ENCODE measurements at places on chromosomes 3 and 15.

- DNase-seq = no peak
These were observed 58.9 kb upstream of the GOLGA8J start for GRCh38 chr15:30023798-30024295.

GRCh38 chr3:126376444-126376843 lies 18.3 kb upstream of the CFAP100 start:
- DNase-seq = no peak

DNA sequence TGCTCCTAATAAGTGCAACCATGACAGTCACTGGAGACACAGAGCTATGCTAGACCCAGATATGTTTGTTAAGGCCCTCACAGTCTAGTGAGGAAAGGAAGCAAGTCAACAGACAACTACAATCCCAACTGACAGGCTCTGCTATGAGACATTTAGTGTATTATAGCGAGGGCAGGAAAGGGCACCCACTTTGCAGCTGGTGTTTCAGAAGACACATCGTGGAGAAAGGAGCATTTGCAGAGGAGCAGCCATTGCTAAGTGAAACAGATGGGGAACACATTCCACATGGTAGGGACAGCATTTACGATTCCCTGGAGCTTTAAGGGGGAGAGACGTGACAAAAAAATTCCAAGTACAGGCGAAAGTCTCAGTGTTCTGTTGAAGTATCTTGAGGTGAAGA lies 685.6 kb downstream of the AGBL1 start:
- no peak for DNase-seq

GRCh38 chr3:169146179-169146665 lies 517.3 kb downstream of the MECOM start:
- no peak for DNase-seq

DNA sequence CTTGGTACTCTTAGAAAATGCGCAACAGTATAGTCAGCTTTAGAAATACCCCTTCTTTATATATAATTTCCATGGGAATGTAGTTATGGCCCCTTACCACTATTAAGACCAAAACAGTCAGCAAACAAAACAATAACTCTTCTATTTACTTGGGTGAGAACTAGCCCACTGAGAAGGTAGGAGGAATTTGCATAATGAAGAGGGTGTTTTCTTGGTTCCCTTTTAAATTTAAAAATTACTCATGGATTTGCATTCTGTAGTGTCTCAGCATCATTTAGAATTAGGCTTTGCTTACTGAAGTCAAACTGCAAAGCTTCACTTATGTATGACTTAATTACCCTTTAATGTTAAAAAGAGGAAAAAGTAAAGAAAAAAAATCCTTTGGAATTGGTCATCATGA lies 350.8 kb downstream of the PTPRG start:
- DNase-seq = no peak

- DNase-seq = peak; percentile 63
These were observed 11.3 kb upstream of the C3orf52 start for GRCh38 chr3:112074616-112075497.

DNA sequence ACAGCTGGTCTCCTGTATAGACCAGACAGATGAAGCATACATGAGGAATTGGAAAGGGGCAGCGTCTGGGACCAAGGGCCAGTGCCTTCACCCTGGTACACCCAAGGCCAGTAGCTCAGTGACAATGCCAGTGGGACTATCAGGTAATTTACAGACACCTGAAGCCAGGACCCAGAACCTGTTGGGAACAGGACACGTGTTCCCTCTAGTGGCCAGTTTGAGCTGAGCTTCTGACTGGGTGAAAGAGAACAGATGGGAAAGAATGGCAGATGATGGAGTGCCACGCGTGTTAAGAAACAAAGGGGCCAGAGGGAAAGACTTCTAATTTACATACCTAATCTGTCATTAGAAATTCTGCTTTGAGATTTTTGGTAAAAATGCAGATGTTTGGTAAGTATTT lies 5.1 kb upstream of the SLC25A38 start:
- no peak for DNase-seq

DNA sequence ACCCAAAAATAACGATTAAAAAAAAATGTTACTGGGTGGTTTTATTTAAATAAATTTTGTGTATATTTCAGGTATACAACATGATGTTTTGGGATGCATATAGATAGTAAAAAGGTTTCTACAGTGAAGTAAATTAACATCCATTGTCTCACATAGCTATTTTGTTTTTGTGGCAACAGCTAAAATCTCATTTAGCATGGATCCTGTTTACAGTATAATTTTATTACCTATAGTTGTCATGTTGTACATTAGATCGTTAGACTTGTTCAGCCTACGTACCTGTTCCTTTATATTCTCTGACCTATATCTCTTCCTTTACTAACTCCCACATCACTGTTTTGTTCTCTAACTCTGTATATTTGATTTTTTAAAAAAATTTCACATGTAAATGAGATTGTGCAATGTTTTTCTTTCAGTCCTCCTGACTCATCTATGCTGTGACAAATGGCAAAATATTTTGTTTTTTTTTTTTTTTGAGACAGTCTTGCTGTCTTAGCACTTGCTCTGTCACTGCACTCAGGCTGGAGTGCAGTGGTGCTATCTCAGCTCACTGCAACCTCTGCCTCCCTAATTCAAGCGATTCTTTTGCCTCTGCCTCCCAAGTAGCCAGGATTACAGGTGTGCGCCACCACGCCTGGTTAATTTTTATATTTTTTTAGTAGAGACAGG lies 45.6 kb downstream of the OIP5 start:
- DNase-seq = no peak

DNA sequence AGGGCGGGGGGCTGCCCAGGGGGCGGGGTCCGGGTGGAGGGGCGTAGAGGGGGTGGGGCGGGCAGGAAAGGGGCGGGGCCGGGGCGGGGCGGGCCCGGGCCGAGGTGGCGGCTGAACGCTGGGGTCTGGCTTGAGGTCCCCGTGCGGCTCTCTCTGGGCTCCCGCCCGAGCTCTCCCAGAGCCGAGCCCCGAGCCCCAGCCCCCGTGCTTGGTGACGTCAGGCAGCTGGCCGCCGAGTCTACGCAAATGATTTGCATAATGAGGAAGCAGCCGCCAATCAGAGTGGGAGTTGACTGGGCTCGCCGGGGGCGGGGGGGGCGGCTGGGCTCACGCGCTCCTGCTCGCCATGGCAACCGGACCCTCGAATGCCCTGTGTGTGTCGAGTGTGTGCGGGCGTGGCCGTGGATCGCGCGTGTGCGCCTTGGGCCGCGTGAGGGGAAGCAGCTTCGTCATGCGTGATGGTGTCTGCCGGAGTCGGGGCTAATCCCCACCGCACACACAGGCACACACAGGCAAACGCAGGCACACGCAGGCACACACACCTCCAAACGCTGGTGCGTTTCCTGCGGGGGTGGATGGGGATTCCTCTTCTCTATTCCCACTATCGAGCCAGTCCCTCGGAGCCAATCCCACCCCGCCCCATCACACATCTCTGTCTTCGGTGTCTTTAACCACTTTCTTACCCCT lies at the start of gene CELF6:
CELF6 (minus strand) TSS at position 173 of the 687 bp plus-strand sequence. CDS start 283 bp downstream, outside the sequence.
- no peak for DNase-seq

GRCh38 chr15:98787936-98788757 lies 139.8 kb downstream of the IGF1R start:
- no peak for DNase-seq

DNA sequence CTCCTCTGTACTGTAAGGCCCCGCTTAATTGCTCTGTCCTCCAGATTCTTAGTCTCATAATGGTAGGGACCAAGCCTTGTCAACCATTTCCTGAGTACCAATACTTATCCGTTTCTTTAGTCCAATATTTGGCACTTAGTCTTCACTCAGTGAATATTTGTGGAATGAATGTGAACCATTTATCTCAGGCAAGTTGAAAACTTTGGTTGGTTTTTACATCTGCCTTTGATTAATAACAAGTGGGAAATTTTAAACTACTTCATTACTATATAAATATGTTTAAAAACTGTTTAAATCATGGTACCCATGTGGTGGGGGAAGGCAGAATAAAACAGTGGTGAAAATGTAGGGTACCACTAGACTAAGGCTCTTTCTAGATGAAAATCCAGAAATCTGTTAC lies 15.2 kb downstream of the CA12 start:
- no peak for DNase-seq

DNA sequence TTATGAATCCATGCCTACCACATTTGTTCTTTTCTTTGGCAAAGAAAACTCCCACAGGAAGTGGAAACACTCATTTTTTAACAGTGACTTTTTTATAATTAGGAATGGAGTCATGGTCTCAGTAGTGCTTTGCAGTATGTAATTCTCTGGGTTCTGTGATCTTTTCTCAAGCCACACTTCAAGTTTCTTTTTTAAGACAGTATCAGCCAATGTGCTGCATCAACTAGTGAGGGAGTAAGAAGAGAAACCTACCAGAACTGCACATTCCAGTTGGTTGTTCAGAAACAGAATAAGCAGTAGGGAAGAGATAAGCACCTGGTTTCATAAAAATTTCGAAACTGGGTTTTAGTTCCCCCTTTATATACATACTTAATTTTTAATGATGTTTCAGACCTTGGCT lies 126.3 kb downstream of the FOXB1 start:
- no peak for DNase-seq

DNA sequence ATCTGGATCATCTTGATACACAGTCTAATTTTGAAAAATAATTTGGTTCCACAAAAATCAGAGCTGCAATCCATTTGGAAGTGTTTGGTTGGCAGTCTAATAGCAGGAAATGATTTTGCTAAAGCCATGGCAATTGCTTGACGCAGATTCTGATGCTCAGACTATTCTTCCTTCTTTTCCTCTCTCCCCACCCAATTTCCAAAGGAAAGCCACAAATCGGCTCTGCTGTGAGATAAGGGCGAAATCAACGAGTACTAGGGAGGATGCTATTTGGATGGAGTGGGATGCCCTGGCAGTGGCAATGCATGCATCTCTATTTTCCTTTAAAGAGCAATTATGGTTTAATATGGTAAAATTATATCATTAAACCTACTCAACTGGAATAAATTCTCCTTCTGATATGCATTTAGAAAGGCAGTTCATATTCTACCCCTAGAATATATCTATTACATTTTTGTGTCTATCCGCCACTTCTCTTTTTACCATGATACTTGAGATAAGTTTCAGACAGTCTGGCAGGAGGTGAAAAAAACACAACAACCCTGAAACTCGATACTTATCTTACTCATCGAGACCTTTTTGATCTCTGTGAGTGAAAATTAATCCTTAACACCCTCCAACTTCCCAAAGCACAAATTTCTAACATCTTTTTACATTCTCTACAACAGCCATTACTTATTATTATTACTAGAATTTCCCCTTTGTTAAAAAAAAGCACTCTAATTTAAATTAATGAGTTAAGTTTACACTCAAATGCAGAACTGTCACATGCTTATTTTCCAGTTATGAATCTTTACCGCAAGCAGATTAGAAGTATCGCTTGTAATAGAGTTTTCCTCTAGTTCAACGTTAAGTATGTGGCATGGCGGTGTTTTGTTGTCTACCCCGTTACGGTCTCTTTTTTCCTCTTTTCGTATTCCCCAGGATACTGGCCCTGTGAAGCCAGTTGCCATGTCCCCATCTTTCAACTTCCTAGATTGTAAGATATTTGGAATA lies 433.3 kb downstream of the FOXP1 start:
- DNase-seq = no peak

GRCh38 chr3:12226031-12226430 lies 62.8 kb upstream of the PPARG start:
- DNase-seq = no peak

DNA sequence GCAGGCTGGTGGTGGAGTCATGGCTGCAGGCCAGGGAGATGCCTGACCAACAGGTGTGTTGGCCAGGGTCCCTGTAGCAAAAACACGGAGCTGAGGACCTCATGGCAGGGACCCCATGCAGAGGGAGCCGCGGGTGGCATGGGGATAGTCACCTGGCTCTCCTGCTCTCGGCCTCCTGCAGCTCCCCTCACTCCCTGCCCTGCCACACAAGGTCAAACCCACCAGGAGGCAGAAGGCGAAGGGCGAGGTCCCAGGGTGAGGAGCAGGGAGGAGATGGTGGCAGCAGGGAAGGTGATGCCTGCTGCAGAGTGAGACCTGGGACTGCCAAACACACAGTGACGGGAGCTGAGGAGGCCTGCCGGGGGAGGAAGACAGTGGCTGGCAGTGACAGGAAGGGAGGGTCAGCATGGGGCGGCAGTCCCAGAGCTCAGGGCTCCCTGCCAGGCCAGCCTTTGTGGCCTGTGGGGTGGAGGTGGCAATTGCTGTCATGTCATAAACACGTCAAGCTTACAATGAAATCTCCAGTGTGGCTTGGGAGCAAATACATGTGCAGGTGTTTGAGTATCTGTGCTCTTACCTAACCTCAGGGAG lies 144.3 kb downstream of the TJP1 start:
- DNase-seq = no peak

DNA sequence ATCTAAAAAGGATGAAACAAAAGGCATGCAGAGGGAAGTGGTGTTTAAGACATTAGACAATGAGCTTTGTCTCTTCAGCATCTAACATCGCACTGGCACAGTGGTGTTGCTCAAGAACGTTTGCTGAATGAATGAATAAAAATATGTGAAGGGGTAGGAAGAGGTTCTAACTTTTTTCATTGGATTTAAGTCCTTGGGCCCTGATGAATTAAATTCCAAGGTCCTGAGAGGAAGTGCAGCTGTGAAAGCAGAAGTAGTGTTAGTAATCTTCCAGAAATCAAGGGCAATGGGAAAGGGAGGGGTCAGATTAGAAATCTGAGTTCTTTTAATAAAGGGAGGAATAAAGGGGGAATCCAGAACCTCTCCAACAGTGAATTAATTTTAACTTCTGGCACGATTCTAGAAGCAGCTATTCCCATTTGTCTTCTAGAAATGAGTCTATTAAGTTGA lies 29.6 kb downstream of the TLNRD1 start:
- DNase-seq = no peak

DNA sequence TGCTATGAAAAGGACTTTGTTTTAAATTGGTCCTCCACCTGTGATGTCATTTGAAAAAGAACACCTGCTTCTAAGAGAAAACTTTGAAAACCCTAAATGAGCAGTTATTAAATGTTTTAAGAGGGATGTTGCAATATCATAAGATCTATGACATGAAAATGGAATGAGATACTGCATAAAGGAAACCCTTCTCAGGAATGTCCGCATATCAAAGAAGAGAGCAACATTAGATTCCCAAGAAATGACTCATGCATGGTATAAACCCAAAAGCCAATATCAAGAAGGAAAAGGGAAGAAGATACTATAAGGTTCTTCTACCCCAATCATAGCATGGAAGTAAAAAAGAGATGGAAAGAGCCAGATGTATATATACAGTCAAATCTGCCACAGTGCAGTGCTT lies 627.5 kb upstream of the LMCD1 start:
- no peak for DNase-seq

GRCh38 chr15:99554880-99555488 lies 10.8 kb upstream of the MEF2A start:
- no peak for DNase-seq

- DNase-seq = no peak
These were observed 2.3 kb upstream of the MYH15 start for GRCh38 chr3:108512671-108513070.

GRCh38 chr3:15731024-15731423 lies 66.8 kb downstream of the ANKRD28 start:
- DNase-seq = no peak

- no peak for DNase-seq
These were observed 7.7 kb downstream of the RAF1 start for GRCh38 chr3:12656193-12656592.

DNA sequence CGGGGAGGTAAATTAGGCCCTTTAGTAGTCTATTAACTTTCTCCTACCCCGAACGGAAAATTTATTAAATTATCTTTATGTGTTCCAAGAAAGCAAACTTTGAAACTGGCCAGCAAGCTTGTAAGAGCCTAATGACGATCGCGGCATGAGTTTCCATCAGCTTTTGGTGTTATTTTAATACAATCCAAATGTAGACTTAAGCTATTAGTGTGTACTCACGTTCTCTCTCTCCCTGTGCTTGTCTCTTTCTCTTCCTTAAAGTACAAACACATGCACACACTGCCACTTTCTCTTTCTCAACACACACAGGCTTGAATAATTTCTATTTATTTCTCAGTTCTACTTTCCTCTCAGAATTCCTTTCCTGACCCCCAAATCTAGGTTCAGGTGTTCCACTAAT lies 108.8 kb upstream of the MME start:
- peak; percentile 52 for DNase-seq

All from AG09309 (cell line).